ENCODE measurements at places on chromosomes 3 and 15.
A peak's percentile ranks its signal among the peaks of the same experiment; 100 is the strongest.

GRCh38 chr3:113697500-113698090, 1.2 kb upstream of the USF3 start:
- DNase-seq = no peak

DNA sequence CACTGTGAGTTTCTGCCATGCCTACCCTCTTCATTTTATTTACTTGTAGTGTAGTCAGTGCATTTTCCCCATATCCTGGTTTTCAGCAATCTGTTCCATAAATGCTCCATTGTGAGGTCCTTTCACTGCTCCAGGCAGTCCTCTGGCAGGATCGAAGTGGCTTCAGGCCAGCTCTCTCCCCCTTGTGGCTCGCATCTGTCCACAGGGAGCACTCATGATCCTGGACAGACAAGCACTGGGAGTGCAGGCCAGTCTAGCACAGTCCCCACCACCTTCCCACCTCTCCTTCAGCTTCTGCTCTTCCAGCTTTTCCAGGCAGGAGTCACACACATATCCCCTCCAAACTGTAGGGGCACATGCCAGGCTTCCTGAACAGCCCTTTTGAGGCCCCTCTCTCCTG, 173.6 kb downstream of the PPM1L start:
- no peak for DNase-seq

- DNase-seq = no peak
Measured at GRCh38 chr3:151558661-151559060, 97.8 kb upstream of the IGSF10 start.

DNA sequence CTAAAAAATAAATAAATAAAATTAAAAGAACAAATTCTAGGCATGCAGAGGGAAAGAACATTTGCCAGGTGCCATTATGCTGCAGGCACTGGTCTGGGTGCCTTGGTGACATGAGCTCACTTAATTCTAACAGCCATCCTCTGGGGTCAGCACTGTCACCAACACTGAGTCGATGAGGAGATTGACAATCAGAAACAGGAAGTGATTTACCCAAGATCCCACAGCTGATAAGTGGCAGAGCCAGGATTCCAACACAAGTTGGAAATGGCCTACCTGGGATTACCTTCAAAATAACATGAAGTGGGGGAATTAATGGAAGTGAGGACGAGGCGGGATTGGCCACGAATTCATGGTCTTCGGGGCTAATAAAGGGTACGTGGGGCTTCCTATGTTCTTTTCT, 3.6 kb downstream of the PLIN1 start:
- DNase-seq = no peak

GRCh38 chr15:87619161-87619960, 637.2 kb downstream of the NTRK3 start:
- no peak for DNase-seq

GRCh38 chr15:31271711-31272557, 54.7 kb upstream of the KLF13 start:
- no peak for DNase-seq

DNA sequence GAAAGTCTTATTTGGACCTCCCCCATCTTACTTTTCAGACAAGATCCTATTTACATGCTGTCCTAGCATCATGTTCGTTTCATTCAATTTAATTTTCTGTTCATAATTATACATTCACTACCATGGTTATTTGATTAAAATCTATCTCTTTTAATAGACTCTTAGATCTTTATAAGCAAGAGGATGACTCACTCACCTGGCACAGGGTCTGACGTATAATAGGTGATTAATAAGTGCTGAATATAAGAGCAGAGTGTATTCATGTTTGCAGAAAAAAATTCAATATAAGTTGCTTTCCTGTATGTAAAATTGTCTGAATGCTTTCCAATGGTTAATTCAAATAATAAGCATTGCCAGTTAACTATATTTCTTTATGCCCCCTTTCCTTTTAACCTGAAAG, 165.5 kb upstream of the CBLB start:
- DNase-seq = no peak

DNA sequence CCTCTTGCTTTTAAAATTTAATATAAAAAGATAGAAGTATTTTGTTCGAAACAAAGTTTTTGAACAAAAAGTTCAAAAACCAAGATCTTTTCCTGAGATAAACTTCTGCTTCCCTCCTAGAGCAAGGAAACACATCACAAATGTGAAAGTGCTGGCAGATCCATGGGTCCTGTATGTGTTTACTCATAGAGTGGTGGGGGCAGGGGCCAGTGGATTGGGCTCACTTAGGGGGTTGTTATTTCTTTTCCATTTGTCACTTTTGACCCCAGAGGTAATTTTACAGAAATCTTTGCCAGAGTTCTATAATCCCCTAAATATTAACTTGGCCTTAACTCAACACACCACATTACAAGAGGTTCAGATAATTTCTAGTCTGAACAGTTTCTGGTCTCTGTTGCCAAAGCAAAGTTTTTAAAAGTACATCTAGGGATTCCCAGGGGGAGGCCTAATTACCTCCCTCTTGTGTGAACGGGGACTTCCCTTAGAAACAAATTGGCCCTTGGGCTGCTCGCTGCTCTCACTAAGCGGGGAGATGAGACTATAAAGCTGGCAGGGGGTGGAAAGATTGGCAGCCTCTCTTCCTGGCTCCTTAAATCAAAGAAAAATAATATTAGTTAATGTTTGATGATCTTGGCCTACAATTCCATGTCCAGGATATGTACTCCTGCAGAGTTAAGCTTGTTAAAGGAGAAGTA, 66.8 kb upstream of the PTX3 start:
- no peak for DNase-seq

GRCh38 chr3:128491941-128492670, 895 bp downstream of the GATA2 start:
- DNase-seq = no peak

DNA sequence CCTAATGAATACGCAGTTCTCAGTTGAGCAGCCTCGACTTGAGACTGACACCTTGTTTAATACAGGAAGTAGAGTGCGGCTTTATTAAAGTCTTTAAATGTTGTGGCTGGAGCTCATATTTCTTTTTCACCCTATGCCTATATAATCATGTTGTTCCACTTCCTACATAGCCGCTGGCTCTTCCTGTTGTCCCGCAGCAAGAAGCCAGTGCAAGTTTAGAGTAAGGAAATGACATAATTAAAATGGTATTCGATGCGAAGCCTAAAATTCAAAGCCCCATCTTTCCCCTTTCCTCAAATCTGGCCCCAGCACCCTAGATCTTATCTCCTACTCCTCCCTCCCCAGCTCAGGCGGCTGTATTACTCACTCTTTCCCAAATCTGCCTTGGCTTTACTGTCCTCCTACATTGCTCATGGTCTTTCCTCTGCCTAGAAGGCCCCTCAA, 7.5 kb upstream of the PHLDB2 start:
- DNase-seq = no peak

- no peak for DNase-seq
Measured at GRCh38 chr3:62835554-62836236, 39.5 kb downstream of the CADPS start.

DNA sequence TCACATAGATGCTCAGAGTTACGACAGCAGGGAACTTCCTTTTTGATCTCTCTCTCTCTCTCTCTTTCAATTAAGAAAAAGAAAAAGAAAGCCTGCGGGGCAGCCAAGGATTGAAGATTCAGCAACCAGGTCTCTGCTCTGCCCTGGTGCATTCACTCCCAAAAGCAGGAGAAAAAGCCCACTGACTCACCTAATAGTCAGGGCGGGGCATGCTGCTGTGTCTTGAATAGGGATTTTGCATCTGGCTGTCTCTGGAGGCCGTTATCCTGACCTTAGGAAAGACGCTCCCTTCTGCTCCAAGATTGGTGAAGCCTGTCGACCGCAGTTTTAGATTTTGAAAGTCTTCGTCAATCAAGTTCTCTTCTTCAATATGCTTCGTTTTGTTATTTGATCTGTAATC, 20.8 kb upstream of the ITGB5 start:
- no peak for DNase-seq

GRCh38 chr3:99970198-99970597, 144.1 kb downstream of the FILIP1L start:
- DNase-seq = no peak

DNA sequence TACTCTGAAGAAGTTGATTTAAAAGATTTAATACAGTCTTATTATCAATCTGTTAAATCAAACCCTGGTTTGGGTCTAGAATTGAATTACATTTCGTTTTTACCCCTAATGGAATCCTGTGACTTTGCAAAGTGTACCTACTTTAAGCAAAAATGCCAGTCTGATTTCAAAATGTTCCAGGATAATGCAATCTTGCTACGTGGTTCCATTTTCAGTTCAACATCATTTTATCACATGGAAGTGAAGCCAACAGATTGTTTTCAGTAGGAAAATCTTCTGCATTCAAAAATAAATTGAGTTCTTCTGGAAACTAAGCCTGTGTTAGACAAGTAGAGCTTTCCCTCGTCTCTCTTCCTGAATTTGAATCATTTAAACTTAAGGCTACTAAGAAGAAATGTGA, 356.4 kb downstream of the CHST2 start:
- no peak for DNase-seq

- peak; percentile 31 for DNase-seq
Measured at GRCh38 chr15:49145651-49146609, 9.5 kb downstream of the COPS2 start.

Measured in CD4-positive, alpha-beta T cell treated with Interleukin-6 at 100 ng/mL for 8 hours (primary cell).